ENCODE measurements at places on chromosomes 1 and 21.

DNA sequence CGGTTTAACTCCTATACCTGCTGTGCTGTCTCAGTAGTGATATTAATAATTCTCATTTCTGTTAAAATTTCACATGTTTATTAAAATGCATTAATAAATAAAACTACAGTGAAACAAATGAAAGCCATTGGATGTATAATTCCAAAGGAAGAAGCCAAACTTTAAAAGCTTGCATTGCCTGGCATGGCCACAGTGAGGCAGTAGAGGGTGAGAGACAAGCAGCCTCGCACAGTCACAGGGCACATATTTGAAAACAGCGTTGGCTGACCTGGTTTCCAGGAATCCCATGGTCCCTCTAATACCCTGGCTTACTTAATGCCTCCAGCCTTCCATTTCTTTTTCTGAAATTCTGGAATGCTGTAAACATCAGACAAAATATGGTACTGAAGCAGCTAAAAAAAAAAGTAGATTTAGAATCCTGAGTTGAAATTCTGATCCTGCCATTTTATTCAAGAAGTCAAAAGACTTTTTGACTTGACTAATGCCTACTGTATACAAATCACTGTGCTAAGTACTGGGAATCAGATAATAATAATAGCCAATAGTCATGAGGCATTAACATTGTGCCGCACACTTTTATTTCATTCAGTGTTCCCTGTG is 6.7 kb upstream of the RNASEL start:
- DNase-seq, result peak; percentile 50

DNA sequence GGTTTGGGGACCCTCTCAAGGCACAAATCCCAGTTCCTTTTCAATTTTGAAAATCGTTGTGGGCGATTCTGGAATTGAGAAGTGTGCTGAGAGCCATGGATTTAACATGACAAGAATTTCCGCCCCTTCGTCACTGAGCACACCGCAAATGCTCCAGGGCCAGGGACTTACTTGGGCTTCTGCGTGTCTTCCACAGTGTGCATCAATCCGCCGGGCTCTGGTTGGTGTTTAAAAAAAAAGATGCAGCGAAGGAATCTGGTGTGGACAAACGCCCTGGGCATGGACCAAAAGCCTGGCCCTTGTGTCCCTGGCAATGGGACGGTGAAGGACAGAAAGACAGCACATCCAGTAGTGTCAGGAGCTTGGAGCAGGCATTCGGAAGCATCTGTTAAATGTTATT is 696 bp upstream of the CLDN14 start:
- no peak for DNase-seq

GRCh38 chr1:71809085-71809484 is 473.3 kb downstream of the NEGR1 start:
- DNase-seq, result no peak

DNA sequence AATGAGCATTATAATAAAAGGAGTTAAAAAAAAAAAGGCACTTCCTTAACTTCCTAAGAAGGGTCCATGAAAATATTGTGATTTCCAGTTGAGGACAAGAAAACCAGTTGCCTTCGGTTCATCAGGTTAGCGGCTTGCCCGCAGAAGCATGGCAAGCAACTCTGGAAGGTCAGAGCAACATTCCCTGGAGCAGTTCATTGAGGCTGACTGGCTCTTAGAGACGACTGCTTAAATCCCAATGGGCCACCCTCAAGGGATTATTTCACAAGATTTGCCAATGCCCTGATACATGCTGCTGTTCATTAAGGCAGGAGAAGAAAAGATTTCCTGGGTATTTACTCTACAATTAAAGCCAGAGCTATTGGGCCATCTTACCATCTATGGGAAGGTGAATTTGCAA is 29.0 kb upstream of the CASQ2 start:
- no peak for DNase-seq

- DNase-seq, result no peak
These were observed 19.5 kb downstream of the DUSP10 start for GRCh38 chr1:221722254-221723017.

GRCh38 chr1:236141447-236142252 is 689 bp upstream of the GPR137B start:
- peak; percentile 53 for DNase-seq

- DNase-seq, result no peak
These were observed 133.4 kb downstream of the PLPPR5 start for GRCh38 chr1:98870959-98871903.

GRCh38 chr1:243754348-243754747 is 95.7 kb downstream of the AKT3 start:
- DNase-seq, result no peak

DNA sequence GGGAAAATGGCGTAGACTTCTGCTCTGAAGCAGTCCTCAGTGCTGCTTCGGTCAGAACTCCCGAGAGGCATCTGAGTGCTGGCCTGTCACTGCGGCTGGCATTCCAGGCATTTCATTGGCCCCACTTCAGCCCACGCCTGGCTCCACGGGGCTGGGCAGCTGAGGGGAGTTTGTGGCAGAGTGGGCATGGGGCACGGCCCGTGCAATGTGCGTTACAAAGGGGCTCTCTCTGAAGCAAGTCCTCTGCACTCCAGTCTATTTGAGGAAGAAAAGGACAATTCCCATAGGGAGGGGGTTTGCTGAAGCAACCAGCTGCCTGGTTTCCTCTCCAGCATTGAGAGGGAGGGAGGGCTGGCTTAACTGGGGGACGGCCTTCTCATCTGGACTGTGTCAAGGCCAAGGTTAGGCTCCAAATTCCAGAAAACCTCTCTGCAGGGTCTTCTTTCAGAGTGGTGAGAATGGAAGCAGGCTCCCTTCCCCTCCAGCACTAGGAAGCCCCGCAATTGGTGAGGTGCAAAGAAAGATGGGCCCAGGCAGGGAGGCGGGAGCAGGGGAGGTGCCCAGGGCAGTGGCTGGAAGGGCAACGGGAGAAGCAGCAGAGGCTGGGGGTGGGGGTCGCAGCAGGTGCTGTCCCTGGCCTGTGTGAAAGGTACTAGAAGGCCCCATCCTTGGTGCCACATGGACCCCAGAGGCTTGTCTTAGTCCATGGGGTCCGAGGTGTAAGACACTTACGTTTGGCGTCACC is 21.1 kb upstream of the GPR157 start:
- no peak for DNase-seq

DNA sequence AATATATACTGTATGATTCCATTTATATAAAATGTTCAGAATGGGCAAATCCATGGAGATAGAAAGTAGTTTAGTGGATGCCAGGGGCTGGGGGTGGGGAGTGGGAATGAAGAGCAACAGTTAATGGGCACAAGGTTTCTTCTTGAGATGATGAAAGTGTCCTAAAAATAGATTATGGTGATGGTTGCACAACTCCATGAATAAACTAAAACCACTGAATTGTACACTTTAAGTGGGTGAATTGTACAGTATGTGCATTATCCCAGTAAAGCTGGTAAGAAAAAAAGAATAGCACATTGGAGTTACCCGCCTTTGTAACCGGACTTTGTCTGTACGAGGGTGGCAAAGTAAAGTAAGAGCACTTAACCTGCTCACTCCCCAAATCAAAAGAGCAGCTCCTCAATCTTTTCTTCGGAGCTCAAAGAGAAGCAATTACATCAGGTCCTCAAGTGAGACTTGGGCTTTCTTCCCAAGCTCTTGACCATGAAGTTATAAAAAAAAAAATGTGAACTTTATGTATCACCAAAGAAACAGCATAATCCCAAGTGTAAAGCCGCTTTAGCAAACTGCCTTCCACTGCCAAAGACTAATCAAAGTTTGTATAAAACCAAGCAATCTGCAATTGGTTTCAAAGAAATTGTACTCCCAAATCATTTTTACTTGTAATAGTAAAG is 32.1 kb downstream of the ALDH9A1 start:
- no peak for DNase-seq

GRCh38 chr21:27647401-27647800 is 680.5 kb upstream of the ADAMTS5 start:
- no peak for DNase-seq

DNA sequence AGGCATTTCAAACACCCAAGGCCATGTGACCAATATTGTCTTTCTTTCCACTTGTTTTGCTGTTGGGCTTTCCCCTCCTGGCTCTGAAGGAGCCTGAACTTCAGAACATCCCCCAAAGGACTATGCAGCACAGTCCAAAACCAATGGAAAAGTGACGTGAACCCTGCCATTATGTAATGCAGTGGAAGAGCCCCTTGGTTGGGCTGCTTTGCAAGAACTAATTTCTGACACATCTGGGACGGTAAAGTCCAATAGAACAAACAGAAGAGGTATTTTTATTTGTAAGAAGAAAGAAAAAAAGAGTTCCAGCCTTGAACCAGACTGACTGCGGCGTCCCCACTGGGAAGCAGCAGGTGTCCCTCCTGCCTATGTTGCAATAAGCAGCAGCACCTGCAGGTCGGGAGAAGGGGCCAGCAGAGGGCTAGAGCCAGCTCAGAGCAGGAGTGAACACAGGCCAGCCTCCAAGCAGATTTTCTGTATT is 116.7 kb downstream of the CDC7 start:
- DNase-seq, result peak; percentile 37

- no peak for DNase-seq
These were observed 13.7 kb upstream of the SRP9 start for GRCh38 chr1:225763716-225764548.

GRCh38 chr1:171985639-171986038 is 144.3 kb downstream of the DNM3 start:
- DNase-seq, result no peak

DNA sequence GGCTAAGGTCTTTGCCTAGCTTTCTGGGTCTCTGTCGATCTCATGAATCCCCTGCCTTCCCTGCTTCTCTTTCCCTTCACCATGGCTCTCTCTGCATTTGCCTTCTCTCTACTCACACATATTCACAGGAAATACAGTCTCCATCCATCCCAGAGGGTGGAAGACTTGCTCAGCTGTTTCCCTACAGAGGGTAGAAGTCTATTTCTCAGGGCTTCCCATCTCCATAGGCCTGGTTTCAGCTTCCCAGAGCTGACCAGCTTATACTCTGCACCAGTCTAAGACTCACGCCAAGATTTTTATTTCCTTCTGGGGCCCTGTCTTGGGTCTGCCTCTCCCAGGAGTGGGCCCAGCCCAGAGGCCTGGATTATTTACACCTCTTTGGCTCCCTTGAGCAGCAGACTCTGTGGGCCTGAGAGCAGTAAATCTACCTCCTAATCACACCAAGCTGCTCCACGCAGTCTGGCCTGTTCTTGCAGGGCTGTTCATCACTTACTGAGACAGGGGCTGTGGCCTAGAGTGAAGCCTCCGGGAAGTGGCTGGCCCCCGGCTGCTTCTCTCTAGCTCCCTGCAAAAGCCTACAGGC is 102.5 kb downstream of the PLXNA2 start:
- DNase-seq, result no peak

DNA sequence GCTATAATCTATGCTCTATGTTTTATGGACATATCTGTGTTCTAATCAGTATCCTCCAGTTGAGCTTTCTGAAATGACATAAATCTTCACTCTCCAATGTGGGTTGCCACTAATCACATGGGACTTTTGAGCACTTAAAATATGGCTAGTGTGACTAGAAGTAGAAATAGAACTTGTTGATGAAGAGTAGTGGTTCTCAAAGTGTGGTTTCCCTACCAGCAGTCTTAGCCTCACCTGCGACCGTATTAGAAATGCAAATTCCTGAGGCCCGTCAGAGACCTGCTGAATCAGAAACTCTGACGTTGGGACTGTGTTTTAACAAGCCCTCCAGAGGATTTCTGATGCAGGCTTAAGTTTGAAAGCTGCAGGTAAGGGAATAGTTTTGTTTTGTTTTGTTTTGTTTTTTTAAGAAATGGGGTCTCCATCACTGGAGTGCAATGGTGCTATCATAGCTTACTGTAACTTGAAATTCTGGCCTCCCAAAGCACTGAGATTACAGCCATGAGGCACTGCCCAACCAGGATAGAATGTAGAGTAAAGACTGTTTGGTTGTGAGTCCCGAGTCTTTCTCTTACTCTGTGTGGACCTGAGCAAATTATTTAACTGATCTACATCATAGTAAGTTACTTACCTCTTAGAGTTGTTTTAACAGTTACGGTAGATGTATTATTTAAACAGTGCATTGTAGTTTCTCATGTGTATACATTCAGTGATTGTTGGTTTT is 21.7 kb downstream of the GLRX2 start:
- no peak for DNase-seq

- DNase-seq, result no peak
These were observed 115.6 kb upstream of the NGF start for GRCh38 chr1:115453666-115454065.

- DNase-seq, result no peak
These were observed 44.4 kb upstream of the HAO2 start for GRCh38 chr1:119324198-119324597.

GRCh38 chr21:15367061-15367626 is 302.3 kb upstream of the NRIP1 start:
- DNase-seq, result no peak

DNA sequence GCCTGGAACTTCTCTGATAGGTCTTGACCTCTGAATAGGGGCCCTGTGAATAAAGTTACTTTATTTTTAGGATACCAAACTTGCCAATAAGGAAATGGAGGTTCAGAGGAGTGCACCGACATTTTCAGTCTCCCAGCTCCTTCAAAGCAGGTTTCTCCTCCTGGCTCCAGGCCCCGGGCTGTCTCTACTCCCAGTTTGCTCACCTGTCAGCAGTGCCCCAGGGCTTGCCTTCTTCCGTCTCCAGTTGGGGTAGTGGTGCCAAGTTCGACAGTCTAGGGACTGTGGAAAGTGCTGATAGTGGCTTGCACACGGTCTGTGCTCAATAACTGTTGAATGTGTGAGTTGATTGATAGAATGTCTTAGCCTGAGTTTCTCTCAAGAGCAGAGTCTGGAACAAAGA is 149.2 kb downstream of the ACTL8 start:
- DNase-seq, result no peak

GRCh38 chr1:2135441-2135841 is 59.1 kb downstream of the FAAP20 start:
- no peak for DNase-seq

DNA sequence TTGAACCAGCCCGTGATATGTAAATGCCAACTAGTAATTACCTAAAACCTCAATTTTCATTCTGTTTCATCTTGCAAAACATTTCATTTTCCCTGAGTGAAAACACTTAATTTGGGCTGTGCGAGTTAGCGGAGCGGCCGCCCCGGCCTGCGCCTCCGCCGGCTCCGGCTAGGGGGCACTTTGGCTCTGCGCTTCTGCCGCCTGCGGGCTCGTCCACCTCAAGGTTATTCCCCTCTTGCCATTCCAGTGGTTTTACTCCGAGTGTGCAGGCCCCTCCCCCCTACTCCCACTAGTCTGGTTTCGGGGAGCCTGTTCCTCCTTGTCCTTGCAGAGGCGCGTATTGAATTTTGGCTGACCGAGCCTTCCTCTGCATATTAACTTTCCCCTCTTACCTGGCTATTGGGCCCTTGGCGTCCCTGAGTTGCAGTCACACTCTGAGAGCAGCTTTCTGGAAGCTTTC is 55.6 kb downstream of the PEX14 start:
- no peak for DNase-seq
